Erythroblast (primary cell): ENCODE measurements at places on chromosomes 5 and 9.

DNA sequence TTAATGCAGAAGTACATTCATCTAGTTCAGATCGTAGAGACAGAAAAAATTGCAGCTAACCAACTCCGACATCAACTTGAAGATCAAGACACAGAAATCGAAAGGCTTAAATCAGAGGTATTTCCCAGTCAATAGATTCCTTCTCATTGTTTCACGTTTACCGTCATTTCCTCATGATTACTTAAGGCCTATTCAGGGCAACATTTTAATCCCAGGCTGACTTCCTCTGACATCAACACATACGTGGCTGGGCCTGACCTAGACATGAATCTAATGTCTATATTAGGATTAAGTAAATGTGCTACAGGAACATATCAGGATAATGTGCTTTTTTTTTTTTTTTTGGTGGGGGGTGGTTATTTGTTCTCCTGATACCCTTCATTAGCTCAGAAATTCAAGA is 107.9 kb downstream of the RASGRF2 start:
- no peak for DNase-seq

DNA sequence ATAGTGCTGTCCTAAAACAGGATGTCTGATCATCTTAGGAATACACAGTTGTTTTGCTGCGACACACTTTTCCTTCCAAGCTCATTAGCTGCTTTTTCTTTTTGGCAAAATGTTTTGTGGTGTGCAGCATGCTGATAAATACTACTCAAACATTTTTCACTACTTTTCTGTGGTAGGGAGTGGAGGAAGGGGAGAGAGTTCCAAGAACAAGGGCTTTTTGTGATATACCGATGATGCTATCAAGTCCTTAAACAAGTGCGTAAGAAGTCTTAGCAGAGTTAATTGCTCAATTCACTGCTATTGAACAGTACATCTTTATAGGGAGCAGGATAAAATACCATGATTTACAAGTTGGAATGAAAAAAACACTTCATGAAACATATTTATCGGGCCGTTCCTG is 23.6 kb upstream of the TEK start:
- DNase-seq = no peak

DNA sequence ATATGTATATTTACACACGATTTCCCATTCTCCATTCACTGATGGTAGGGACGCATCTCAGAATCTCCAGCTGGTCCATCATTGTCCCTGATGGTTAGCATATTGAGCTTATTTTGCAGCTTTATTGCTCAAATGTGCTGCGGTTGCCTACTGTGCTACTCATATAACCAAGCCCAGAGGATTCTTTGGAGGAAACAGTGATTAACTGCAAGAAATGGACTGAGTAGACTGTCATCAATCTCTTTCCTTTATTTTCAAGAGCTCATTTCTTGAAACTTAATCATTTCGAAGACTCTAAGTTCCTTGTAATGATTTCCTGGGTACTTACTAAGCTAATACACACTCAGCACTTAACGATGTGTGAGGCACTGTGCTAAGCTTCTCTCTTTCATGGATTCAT is 119.0 kb downstream of the MAT2B start:
- DNase-seq = no peak

DNA sequence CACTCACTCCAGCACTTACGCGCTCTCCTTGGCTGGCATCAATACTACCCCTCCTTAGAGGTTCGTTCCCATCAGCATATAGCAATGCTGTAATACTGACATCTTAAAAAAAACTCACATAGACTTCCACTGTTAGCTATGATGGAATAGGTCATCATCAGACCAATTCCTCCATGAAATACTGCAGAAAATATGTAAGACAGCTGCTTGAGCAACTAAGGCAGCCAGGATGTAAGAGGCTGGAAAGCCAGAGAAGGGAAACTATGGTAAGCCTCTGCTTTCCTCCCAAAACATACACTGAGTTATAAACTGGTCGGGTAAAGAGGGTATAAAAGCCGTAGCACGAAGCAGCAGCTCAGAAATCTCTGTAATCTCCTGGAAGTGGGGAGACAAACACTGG is 33.5 kb downstream of the AUH start:
- no peak for DNase-seq

GRCh38 chr9:124208571-124208970 is 49.2 kb upstream of the NEK6 start:
- DNase-seq = no peak

- DNase-seq = peak; percentile 70
Measured at GRCh38 chr5:127492854-127493738, 24.3 kb upstream of the PRRC1 start.

DNA sequence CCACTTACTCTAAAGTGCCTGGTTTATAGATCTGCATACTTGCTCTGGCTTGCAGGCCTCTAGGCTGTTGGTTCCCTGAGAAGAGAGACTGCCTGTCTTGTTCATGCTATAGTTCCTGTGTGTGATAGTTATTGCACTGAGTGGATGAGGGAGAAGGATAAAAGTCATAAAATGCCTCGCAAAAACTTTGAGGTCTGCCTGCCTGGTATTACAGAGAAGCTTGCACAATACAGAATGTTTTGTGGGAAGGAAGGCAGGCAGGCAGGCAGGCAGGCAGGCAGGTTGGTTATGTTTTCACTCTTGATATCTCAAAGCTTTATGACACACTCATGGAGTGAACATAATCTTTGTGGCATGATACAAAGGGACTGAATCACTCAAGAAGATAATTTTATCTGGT is 287.1 kb downstream of the SLIT3 start:
- DNase-seq = no peak

DNA sequence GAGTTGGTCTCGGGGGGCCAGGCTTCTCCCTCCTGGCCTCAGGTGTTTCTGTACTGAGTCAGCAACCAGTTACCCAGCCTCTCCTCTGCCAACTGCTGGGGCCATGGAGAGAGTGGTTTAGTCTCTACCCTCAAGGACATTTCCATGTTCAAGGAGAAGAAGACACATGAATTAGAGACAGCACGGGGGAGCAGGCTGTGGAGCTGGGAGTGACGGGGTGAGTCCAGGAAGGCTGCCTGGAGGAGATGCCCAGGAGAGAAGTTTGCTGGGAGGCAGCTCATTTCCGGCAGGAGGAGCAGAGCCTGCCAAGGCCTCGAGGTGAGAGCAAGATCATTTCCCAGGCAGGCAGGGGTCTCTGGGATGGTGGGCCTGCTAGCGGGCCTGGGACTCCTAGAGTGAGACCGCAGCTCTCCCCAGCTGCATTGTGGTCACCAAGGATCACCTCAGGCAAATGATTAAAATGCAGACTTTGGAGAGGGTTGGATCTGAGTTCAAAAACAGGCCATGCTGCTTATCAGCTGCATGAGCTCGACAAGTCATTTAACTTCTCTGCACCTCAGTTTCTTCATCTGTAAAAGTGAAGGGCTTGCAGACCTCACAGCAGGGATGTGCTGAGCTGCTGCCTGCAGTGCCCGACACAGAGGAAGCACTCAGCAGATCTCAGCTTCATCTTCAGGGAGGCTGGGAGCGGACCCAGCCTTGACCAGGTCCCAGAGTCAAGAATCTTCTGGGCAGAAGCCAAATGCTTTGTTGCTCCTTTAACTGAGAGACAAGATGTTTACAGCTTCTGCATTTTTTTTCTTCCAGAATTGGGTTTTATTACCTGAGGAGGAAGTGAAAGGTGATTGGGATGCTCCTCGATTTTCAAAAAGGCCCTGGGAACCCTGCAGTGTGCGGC is 35.2 kb downstream of the NEK6 start:
- no peak for DNase-seq

- no peak for DNase-seq
Measured at GRCh38 chr5:115392611-115393010, 96.2 kb upstream of the CCDC112 start.

- DNase-seq = no peak
Measured at GRCh38 chr5:150075233-150075632, 11.1 kb downstream of the CSF1R start.

- no peak for DNase-seq
Measured at GRCh38 chr5:110840347-110840960, 101.6 kb downstream of the SLC25A46 start.

DNA sequence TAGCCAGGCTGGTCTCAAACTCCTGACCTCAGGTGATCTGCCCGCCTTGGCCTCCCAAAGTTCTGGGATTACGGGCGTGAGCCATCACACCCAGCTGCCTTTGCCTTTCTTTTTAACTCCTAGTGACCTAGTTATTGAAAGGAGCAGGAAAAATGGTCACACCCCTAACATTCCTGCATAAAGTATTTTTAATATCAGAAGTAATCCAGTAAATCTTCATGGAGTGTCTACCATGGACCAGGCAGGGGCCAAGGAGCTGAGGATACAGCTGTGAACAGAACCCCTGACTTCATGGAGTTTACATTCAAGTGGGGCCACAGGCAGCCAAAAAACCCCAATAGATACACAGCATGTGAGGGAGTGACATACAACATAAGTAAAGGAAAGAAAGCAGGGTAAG is 18.3 kb upstream of the F2RL1 start:
- DNase-seq = no peak

GRCh38 chr9:124308606-124309491 is 51.1 kb downstream of the NEK6 start:
- DNase-seq = no peak

GRCh38 chr5:154118893-154119336 is 71.6 kb upstream of the GALNT10 start:
- no peak for DNase-seq

GRCh38 chr5:80346055-80346454 is 26.3 kb downstream of the SPZ1 start:
- peak; percentile 15 for DNase-seq

GRCh38 chr9:72978744-72979143 is 25.9 kb upstream of the ALDH1A1 start:
- DNase-seq = no peak

GRCh38 chr5:6732634-6733410 is 19.6 kb downstream of the TENT4A start:
- no peak for DNase-seq

DNA sequence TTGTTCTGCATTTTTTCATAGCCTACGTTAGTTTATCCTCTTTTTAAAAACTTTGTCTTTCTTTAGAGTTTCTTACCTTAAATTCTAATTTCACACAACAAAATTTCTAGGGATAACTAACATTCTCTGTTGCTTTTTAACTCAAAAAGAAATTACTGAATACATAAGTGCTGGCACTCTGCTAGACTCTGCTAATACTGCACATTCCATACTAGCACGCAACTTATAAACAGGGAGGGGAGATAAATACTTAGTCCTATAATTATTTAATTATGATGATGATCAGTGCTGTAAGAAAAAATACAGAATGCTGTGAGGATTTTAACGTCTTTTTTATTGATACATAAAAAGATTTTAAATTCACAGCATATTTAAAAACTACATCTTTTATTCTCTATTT is 25.1 kb downstream of the RNF145 start:
- no peak for DNase-seq

DNA sequence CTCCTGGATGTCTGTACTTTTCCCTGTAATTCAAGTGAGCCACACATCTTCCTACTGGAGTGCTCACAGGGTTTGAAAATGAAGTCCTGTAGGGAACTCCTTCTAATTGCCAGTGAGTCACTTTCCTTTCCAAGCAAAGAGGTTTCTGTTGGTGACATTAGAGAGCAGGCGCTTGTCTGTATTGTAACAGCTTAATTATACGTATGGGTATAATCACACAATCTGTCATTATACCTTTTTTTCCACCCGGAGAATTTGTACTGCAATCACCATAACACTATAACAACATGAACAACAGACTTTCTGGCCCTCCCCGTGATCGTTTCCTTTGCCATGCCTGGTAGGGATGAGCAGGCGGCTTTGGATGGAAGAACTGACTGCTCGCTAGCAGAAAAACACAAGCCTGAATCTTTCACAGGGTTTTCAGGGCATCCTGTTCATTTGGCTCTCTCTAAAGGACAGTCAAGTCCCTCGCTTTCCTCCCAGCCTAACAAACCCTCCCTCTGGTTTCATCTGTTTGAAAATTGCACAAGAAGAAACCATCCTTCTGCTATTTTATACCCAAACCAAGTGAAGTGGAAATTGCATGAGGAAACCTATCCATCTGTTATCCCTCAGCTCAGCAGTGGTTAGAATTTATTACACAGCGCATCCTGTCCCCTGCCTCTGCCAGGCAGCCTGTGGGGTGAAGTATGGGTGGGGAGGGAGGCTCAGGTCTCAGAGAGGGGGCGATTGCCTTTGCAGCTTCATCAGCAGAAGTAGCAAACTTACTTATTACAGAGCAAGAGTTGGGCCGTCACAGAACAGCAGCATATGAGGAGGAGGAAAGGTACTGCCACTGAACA is 307.0 kb upstream of the TLE4 start:
- no peak for DNase-seq

- no peak for DNase-seq
Measured at GRCh38 chr9:136880651-136881050, 5.7 kb upstream of the TRAF2 start.

- no peak for DNase-seq
Measured at GRCh38 chr9:71677209-71677608, 91.1 kb downstream of the CEMIP2 start.

GRCh38 chr5:68161156-68161555 is 54.4 kb upstream of the PIK3R1 start:
- DNase-seq = no peak

DNA sequence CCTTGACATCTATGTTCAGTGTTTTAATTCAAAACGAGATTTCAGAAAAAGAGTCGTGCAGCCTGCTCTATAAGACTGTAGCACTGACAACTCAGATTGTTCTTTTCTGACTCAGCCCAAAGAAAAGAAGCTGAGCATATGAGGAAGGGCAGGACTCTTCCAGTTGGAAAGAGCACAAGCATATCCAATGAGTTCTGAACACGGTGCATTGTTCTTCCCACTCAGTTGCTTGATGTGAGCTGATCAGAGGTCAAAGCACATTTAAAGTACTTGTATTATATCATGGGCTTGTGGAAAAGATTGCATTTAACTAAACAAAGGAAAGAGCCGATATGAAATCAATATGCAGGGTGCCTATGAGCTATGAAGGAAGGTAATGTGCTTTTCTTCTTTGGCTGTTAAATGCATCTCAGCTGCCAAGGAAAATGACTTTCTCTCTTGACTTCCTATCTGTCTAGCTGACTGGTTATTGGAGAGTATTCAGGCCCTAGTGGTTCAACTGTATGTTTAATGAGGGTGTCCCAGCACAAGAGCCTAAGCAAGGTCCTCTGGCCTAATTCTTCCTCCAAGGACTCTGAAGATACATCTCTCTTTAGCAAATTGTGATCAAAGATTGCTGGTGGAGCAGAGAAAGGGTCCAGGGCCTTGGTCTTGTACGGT is 226.6 kb upstream of the PPP1R2B start:
- DNase-seq = no peak

DNA sequence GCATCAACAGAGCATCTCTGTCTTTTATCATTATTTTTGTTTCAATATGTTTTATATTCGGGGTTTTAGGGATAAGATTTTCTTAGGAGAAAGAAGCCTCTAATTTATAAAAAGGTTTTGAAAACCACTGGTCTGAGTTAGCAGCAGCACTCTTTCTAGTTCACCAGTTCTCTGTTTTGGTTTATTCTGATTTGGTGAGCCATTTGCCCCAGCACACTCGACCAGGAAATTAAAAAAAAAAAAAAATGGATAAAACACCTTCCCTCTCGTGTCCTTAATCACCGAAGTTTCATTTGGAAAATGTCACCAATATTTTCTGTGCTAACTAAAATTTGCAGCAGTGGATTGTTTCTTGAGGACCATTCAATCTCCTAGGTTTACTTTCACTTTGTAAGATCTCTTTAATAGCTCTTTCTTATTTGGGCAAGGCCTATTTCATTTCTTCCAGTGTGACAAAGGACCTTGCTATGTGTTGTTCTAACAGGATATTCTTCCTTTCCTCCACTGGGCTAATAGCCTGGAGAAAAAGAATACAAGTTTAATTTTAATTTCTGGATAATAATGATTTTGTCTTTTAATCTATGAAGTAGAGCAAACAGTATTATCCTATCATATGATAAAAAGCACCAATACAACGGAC is 57.8 kb upstream of the ANXA1 start:
- DNase-seq = no peak
